ENCODE measurements at places on chromosomes 13 and 19.

GRCh38 chr13:20389696-20390525, 135.7 kb downstream of the CRYL1 start:
- DNase-seq, result no peak

DNA sequence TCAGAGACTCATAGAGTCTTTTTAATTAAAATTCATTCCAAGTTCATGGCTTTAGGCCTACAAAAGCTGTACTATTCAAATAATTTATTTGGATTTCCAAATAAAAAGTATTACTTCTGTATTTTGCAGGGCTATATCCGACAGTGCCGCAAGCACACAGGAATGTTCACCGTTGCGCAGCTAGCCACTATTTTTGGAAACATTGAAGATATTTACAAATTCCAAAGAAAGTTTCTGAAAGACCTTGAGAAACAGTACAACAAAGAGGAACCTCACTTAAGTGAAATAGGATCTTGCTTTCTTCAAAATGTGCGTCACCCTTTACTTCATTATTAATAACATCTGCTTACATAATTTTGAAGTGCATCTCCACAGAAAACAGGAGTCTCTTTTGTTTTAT, 20.5 kb upstream of the C1QTNF9 start:
- DNase-seq, result no peak

DNA sequence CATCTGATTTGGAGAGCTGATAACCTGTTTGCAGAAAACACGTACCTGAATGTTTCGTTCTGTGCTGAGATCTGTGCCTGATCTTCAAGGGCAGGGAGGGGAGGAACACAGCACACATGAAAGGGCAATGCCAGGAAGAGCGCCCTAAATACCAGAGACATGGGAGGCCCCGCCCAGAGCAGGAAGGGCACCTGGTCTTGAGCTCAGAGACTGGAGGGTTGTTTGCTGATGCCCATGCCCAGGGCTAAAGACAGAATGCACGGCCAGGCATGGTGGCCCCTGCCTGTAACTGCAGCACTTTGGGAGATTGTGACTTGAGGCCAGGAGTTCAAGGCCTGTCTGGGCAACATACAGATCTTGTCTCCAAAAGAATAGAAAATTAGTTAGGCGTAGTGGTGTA, 183.2 kb downstream of the TUBA3C start:
- no peak for DNase-seq

GRCh38 chr13:82698383-82698782, 1183.9 kb downstream of the SLITRK1 start:
- DNase-seq, result no peak

GRCh38 chr13:26051657-26052311, at the start of gene SHISA2:
SHISA2 (minus strand) TSS chr13:26052016; CDS start chr13:26050975, 1,041 bp downstream.
- DNase-seq, result no peak

GRCh38 chr13:68048802-68049359, 818.7 kb upstream of the PCDH9 start:
- DNase-seq, result no peak

- no peak for DNase-seq
Measured at GRCh38 chr13:26968431-26969341, 202.9 kb downstream of the USP12 start.

- no peak for DNase-seq
Measured at GRCh38 chr19:4327252-4327876, 11.3 kb downstream of the STAP2 start.
